ENCODE measurements at places on chromosomes 12 and 14.

- DNase-seq: no peak
Observed at GRCh38 chr12:119836781-119837180, 40.3 kb downstream of the CIT start.

GRCh38 chr12:59084511-59085375, 164.4 kb upstream of the LRIG3 start:
- DNase-seq: no peak

- DNase-seq: no peak
Observed at GRCh38 chr12:886206-886605, 63.3 kb downstream of the RAD52 start.

DNA sequence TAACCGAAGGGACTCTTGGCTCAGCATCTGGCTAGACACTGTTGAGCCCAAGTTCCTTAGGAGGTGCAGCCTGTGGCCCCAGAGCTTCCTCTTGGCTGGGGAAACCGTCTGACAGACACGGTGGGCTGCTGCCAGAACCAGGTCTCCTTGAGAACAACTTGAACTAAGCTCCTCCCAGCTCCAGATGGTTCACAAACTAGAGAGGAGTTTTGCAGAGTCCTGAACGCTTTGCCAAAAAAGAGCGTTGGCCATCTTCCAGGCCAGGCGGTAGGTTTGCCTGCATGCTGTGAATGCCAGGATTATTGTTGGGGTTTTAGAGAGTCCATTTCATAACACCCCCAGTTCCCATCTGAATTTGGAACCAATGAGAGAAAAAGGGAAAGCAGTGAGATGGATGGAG, 399.8 kb downstream of the RGS6 start:
- DNase-seq: no peak

DNA sequence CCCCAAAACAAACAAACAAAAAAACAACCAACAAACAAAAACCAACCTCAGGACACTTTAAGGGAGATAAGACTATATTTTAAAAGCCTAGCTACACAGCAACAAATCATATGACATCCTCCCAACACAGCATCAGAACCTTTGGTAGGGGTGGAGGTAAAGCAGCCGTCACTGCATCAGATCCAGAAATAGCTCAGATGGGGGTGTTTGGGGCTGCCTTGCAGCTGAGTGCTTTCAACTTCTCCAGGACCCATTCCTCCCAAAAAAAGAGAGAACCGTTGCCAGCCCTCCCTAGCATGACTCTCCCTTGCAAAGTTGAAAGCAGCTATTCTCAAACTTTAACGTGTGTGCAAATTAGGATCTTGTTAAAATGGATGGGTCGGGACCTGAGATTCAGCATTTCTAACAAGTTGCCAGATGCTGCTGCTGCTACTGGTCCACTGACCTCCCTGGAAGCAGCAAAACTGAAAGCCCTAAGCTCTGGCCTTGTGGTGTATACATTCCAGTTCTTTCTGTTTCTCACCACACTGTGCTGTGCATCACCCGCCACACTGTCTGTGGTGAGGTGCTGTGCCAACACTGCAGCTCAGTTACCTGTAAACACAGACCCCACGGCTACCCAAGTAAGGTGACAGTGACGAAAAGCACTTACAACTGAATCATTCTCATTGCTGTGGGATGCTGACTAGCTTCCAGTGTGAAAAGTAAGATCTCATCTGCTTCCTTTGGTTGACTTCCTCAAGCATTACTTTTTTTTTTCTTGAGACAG, 54.0 kb downstream of the SLC38A1 start:
- DNase-seq: peak; percentile 36

Measured in putamen (tissue), 1 donor.